ENCODE measurements at places on chromosomes 6 and 20.

- no peak for DNase-seq
These were observed 126.0 kb upstream of the ADGRF1 start for GRCh38 chr6:47168180-47168579.

DNA sequence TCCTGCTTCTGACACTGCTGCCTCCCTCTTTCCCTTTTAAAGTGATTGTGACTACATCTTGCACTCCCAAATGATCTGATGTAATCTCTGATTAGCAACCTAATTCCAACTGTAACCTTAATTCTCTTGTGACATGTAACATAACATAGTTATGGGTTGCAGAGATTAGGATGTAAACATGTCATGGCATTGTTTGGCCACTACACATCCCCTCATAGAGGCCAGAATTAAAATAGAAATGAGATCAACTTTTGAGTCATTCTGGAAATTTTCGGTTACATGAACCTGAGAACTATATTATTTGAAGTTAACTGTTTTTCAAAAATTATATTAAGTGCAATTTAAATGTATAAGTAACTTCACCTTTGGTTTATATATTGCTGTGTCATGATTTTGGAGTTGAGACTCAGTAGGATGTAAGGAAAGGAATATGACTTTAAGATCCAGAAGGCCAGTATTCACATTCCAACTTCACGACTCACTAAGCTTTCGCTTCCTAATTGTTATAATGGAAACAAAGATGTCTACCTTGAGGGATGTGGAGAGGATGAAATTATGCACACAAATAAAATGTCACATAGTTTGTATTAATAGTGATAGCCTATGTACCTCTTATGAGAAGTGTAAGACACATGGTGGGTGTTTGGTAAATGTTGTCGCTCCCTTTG, 611.9 kb upstream of the MAP3K7 start:
- no peak for DNase-seq

DNA sequence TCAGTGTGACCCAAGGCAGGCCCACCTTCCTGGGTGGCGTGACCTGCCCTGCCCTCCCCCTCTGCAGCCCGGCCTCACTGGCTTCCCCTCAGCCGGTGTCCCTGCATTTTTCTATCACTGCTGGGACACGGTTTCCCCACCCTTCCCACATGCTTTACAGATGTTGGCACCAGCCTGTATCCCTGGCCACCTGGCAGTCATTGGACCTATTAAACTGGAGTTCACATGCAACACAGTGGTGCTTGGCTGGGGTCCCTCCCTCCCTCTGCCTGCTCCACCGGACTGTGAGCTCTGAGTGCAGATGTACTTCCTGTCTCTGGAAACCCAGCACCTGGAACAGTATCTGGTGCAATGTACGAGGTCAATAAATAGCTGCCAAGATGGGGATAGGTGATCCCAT, 25.5 kb upstream of the STX16 start:
- no peak for DNase-seq

- DNase-seq, result no peak
These were observed 560.0 kb upstream of the CDH4 start for GRCh38 chr20:60691966-60692615.

GRCh38 chr6:21003780-21004541, 469.7 kb downstream of the CDKAL1 start:
- DNase-seq, result no peak

GRCh38 chr6:128860782-128861181, 22.2 kb upstream of the LAMA2 start:
- no peak for DNase-seq

- DNase-seq, result no peak
These were observed 196.2 kb upstream of the SYNDIG1 start for GRCh38 chr20:24273251-24273650.

DNA sequence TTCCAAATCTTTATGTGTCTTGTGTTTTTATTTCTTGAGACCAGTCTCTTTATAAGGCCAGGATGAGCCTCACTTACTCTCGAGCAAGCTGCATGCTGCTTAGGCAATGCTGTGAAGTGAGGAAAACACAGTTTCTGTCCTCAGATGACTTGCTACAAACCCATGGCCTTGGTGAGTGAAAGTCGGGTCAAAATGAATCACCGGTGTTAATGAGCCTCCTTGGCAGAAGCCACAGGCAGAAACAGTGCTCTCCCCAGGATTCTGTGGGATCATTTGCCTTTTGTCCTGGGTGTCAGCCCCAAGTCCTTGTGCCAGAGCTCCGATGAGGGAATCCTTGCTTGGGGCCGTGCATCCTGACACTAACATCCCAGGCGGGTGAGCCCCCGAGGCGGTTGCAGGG, 482.5 kb downstream of the QKI start:
- no peak for DNase-seq

DNA sequence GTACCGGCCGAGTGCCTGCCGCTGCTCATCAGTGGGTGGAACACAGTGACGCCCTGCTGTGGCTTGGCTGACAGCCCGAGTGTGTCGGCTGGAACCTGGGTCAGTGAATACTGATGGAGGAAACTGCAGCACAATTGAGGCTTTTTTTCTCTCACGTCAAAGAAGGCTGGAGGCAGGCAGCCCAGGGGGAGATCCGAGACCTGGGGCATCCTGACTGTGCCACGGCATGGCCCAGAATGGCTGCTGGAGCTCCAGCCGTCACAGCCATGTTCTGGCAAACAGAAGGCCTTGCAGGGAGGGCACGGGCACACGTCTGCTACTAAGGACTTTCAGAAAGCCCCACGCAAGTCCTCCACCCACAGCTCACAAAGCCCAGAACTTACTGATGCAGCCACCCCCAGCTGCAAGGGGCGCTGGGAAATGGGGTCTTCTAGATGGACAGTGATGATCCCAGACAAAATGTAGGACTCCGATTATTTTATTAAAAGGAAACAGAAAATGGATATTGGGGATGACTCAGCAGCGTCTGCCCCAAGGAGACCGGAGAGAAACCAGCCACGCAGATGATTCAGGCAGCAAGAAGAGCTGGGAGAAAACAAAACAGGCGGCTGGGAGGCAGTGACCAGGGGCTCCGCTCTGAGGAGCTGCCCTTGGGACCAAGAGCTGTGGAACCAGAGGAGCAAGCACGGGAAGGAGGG, 140.0 kb downstream of the TAF4 start:
- peak; percentile 9 for DNase-seq

GRCh38 chr6:121759370-121759769, 323.9 kb downstream of the GJA1 start:
- no peak for DNase-seq

DNA sequence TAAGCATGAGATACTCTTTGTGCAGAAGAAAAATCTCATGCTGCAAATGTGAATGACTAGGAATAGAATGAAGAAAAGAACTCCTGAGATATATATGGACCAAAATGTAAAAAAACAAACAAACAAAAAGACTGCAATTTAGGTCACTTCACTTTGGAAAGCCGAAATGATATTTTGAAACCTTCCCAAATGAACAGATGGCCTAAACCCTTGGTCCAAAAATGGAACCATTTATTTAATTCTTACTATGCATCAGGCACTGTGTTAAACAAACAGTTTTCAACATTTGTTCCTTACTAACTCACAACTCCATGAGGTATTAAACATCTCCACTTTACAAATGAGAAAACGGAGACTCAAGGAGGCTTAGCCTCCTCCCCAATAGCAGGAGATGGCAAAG, 107.5 kb downstream of the VIP start:
- no peak for DNase-seq

- DNase-seq, result no peak
These were observed 179.2 kb upstream of the BMP2 start for GRCh38 chr20:6588296-6588695.

GRCh38 chr6:83853178-83854000, at the start of gene RIPPLY2:
Gene RIPPLY2 (plus strand): TSS chr6:83853360. CDS start chr6:83853417, 57 bp downstream.
- DNase-seq, result peak; percentile 60

DNA sequence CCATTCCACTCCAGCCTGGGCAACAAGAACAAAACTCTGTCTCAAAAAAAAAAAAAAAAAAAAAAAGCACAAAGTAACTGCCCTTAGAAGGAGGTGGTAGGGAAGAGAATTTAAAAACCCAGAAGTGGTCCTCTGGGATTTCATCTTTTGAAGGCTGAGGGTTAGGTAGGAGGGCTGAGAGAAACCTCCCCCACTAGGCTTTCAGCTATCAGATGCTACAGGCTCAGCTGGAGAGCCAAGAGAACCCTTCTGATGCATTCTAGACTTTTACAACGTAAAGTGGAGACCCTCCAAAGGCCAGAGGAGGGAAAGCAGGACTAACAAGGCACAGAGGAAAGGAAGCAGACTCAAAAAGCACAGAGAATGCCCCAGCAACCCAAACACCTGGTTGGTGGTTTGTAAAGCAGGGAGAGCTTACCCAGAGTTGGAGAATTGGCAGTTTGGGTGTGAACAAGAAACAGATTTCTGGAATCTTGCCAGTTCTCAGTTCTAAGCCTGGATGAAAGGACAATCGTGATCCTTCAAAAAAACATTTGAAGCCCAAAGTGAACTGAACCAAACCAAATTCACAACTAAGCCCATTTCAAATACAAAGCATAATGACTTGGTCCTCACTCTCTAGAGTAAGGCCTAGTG, 23.2 kb upstream of the SPAG4 start:
- no peak for DNase-seq

DNA sequence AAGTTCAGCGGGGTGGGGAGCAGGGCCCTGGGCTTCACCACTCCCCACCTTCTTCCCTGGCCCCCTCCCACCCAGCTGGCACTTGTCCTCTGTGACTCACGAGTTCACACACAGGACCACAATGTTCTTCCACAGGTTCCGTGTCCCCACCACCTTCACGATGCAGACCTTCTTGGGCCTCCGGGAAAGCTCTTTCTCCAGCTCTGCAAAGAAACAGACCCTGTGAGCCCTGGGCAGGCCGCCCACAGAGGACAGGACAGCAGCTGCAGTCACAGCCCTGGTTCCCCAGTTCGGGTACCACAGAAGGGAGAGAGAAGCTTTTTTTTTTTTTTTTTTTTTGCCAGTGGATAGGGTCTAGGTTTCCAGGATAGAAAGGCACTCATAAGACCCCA, 30.9 kb downstream of the PSMG4 start:
- no peak for DNase-seq

- no peak for DNase-seq
These were observed 1.2 kb downstream of the PDE7B start for GRCh38 chr6:135852746-135853145.

DNA sequence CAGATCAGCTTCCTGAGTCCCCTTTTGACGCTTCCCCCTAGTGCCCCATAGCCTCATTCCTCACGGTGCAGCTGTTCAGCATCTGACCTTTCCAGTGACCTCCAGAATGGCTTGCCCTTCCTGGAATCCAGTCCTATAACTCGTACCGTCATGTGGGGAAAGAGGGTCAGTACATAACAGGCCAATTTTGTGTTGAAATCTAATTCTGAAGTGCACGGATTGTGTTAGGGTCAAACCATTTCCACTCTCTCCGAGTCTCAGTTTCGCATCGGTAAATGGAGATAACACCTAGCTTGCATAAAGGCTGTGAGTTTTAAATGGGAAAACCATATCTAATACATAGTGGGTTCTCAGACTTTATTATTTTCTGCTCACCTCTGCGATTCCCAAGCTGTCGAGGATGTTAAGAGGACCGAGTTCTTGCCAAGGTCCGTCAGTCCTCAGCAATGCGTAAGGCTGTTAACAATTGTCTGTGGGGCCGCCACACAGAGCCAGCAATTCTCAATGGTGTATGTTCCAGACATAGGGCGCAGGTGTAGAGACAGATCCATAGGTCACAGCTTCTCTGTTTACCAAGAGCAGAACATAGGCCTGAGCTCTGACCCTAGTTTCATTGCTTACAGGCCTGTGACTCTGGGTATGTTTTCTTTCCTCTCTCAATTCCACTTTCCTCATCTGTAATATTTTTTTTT, 45.5 kb upstream of the CCR6 start:
- DNase-seq, result no peak

GRCh38 chr6:11298651-11299420, 66.4 kb upstream of the NEDD9 start:
- no peak for DNase-seq

DNA sequence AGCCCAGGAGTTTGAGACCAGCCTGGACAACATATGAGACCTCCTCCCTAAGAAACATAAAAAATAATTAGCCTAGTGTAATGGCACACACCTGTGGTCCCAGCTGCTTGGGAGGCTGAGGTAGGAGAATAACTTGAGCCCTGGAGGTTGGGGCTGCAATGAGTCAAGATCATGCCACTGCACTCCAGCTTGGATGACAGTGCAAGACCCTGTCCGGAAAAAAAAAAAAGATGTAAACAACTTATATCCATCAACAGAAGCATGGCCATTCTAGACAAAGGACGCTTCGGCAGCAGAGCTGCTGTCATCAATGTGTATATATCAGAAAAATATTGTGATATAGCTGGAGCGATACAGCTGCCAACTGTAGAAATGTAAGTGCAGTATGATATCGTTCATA, 59.6 kb upstream of the ARID1B start:
- no peak for DNase-seq

DNA sequence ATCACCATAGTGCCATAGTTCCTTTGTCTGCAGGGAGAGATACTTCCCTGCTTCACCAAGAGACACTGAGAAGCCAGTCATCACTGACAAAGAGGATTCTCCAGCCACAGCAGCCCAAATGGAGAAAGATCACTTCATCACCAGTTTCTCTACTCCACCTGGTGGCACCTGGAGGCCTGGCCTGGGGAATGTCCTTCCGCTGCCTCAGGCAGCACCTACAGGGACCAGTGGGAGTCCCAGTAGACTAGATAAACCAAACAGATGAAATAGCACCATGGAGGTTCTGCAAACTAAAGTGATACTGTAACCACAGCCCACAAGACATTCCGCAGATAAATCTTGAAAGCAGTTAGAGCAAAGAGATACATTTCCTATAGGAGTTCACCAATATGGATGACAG, 266.5 kb downstream of the C6orf118 start:
- DNase-seq, result no peak

GRCh38 chr6:15739867-15740266, 77.0 kb upstream of the DTNBP1 start:
- DNase-seq, result no peak

- no peak for DNase-seq
These were observed 40.4 kb downstream of the FAM8A1 start for GRCh38 chr6:17640477-17640917.

GRCh38 chr6:122791310-122791679, 2.2 kb downstream of the SMPDL3A start:
- no peak for DNase-seq

GRCh38 chr6:4727671-4728435, 48.4 kb upstream of the CDYL start:
- peak; percentile 40 for DNase-seq

DNA sequence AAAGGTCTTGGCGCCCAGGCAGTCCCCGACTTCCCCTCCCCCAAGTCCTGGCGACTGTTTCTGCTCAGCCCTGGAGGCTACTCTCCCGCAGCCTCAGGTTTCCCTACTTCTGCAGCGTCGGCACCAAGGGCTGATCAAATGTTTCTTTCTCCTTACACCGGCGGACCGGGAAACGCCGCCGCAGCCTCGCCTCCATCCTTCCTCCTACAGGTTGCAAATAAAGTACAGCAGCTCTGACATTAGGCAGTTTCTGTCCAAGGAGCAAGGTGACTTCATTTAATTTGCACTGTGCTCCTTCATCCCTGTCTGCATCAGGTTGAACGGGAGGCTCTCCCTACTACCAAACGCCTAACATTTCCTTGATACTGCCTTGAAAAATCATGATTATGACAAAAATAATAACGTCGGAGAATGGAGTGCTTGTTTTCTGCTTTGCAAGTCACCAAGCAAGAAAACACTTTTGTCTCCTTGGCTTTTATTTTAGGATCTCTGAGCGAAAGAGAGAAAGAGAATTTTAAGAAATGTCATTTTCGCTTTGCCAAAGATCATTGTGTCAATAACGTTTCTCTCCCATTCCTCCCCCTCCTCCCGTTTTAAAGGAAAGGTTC, 1.0 kb downstream of the CLIC5 start:
- no peak for DNase-seq
